ENCODE measurements at places on chromosomes 11 and 22. TPM values are rescaled to one million over a fixed set of nuclear protein-coding genes. Genes with fewer than 3 reads are reported as not detected.

The PTPRCAP gene
- total RNA-seq = 401 TPM

The MIOX gene
- 0.48 TPM for total RNA-seq

The PLAAT3 gene
- total RNA-seq = 13.1 TPM

- no peak overlapping the region for H3K4me3 ChIP-seq
- no peak for DNase-seq
- no peaks in the 10 kb centered on the region for H3K36me3 ChIP-seq
- H3K4me1 ChIP-seq = peaks cover 7% of the 10 kb centered on the region
- H3K27me3 ChIP-seq = no peaks in the 10 kb centered on the region
Measured at GRCh38 chr22:19808873-19809478, 45.7 kb downstream of the GNB1L start.

GRCh38 chr11:33320814-33321330 is 63.7 kb downstream of the HIPK3 start:
- no peak overlapping the region for H3K27ac ChIP-seq
- no peaks in the 10 kb centered on the region for H3K27me3 ChIP-seq
- H3K36me3 ChIP-seq = no peaks in the 10 kb centered on the region
- peaks cover 2% of the 10 kb centered on the region for H3K4me1 ChIP-seq
